IMR-90 (cell line): ENCODE measurements at places on chromosomes 2 and 18.

DNA sequence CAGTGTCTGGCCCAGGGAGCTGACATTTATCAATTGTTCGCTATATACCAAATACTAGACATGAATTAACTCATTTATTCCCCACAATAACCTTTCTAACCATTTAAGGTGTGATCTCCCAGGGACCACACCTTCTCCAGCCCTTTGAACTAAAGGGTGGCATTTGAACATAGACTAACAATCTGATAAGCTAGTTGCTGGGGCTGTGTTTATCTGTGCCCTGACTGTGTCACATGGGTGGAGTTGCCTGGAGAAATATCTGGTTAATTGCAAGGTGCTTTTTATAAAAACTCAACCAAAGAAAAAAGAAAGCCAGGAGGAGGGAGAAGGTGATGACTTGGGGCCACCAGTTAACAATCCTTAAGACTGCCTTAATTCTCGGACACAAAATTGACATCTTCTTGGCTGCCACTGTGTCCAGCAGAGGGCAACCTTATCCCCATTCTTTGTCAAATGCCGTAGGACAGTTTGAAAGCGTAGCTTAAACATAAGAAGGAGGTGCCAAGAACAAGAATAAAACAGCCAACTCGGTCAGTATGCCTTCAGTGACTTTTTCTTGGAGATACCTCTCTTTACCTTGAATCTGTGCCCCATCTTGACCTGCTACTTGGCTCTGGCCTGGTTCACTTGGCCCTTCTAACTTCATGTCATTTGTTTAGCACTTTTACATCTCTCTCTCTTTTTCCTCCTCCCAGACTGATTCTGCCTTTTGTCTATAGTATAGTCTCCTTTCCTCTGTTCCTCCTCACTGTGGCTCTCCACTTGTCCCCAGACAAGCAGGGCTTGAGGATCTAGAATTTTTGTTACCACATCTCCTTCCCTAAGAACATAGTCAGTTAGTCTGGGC, 183.4 kb downstream of the MYO3B start:
- peaks cover 12% of the 10 kb centered on the region for H3K27me3 ChIP-seq
- no peaks in the 10 kb centered on the region for H3K4me1 ChIP-seq
- no peak overlapping the region for H3K27ac ChIP-seq
- H3K4me3 ChIP-seq: no peak overlapping the region
- H3K36me3 ChIP-seq: no peaks in the 10 kb centered on the region

DNA sequence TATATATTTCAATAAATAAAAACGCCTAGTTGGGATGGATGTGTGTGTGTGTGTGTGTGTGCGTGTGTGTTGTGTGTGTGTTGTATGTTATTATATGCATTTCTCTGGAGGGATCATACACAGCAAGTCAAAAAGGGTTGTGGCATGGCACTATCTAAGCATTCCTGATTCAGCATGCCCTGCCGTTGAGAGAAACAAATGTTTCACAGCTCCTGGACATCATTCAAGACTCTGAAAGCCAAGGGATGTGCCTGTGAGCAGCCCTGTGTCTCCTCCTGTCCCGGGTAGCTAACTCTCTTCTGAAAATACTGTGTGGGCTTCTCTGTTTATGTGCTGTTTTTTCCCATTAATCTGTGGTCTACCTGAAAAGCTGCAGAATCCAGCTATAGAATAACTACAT, 197.9 kb upstream of the SETBP1 start:
- H3K4me3 ChIP-seq: no peak overlapping the region
- no peak overlapping the region for H3K27ac ChIP-seq
- no peaks in the 10 kb centered on the region for H3K27me3 ChIP-seq
- H3K36me3 ChIP-seq: no peaks in the 10 kb centered on the region
- DNase-seq: no peak

DNA sequence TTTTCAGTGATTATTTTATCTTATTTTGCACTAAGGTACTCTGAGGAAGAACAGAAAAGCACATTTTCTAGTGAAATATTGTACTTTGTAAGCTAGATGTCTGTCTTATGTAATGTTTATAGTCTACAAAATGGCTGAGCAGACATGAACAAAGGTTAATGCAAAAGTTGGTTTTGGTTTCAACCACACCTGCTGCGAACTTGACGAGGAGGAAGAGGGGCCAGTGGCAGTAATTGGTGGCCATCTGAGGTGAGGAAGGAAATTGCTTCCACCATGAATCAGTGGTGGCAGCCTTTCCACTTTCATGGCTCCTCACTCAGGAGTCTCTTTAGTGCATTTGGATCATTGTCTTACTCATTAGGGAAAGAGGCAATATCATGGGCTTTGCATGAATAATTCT, 894.2 kb downstream of the CNTNAP5 start:
- no peak overlapping the region for H3K4me3 ChIP-seq
- H3K27me3 ChIP-seq: no peaks in the 10 kb centered on the region
- H3K27ac ChIP-seq: no peak overlapping the region
- no peaks in the 10 kb centered on the region for H3K36me3 ChIP-seq

DNA sequence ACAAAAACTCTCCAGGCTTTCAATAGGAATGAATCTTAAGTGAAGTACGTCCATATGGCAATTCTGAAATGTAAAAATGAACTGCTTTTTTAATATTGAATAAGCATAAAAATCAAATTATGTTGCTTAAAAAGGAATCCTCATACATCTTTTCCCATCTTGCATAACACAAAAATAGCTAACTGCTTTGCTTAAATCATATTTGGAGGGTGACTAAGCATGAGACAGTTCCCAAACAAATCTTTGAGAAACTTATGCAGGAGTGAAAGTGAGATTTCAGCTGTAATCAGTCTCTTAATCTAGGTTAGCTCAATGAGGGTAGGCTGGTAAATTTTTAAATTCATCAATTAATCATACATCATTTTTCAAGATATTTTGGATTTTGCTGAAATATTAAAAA, 111.5 kb downstream of the MBD5 start:
- H3K27me3 ChIP-seq: no peaks in the 10 kb centered on the region
- DNase-seq: peak; percentile 78
- no peak overlapping the region for H3K27ac ChIP-seq
- H3K36me3 ChIP-seq: no peaks in the 10 kb centered on the region
- H3K4me1 ChIP-seq: peaks cover 5% of the 10 kb centered on the region

GRCh38 chr2:230319211-230319862, 7.7 kb upstream of the SP140L start:
- no peak overlapping the region for H3K4me3 ChIP-seq
- no peaks in the 10 kb centered on the region for H3K4me1 ChIP-seq
- H3K27ac ChIP-seq: no peak overlapping the region
- H3K27me3 ChIP-seq: no peaks in the 10 kb centered on the region

DNA sequence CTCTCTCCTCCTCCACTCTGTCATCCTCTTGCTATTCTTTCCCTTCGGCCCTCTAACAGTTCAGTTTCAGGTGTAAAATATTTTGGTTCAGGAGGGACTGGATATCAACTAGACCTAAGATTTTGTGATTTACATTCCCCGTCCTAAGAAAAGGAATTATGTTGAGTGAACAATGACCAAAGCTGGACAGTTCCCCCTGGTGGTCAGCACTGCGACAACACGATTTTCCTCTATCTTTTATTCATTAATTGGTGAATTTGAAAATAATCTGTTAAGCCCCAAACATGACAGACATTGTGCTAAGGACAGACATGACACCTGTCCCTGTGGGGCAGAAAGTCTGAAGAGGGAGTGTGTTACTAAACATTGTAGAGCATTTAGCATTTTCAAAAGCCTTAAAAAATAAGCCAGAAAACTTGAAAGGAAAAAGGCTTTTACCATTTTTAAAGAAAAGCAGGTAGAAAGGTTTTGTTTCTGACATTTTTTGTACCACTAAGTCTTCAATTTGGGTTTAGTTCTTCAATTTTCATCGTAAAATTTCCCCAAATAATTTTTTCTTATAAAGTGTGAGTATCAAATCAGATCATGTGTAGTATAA, 28.4 kb upstream of the GTF2A1L start:
- H3K4me3 ChIP-seq: no peak overlapping the region
- peaks cover 2% of the 10 kb centered on the region for H3K4me1 ChIP-seq
- H3K36me3 ChIP-seq: peaks cover 6% of the 10 kb centered on the region; the same call in 1 of the 2 replicates
- no peaks in the 10 kb centered on the region for H3K27me3 ChIP-seq
- peak; percentile 59 for DNase-seq

- H3K36me3 ChIP-seq: peaks cover 2% of the 10 kb centered on the region; the same call in 1 of the 2 replicates
- no peaks in the 10 kb centered on the region for H3K27me3 ChIP-seq
- no peak overlapping the region for H3K27ac ChIP-seq
These were observed 82.0 kb upstream of the OTX1 start for GRCh38 chr2:62968668-62969067.

DNA sequence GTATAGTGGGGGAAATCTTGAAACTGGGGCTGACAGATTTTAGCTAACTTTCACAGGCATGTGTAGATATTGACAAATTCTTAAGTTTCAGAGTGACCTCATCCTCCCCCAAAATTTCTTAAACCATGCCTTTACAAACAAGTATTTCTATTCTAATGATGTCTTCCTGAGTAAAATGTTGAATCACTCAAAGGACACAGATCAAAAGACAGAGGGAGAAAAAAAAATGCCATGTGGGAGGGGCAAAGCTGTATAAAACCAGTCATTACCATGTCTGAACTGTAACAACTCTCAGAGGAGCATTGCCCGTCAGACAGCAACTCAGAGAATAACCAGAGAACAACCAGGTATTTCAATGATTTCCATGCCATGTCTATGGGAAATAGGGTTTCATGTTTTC, at the start of gene SERPINB2:
SERPINB2 (plus strand) TSS at position 282 of the 400 bp plus-strand sequence. CDS start 3,740 bp downstream, outside the sequence.
- no peaks in the 10 kb centered on the region for H3K27me3 ChIP-seq
- no peaks in the 10 kb centered on the region for H3K4me1 ChIP-seq
- H3K4me3 ChIP-seq: no peak within 1 kb of the TSS
- H3K27ac ChIP-seq: no peak within 1 kb of the TSS
- peak; percentile 41 for DNase-seq

- DNase-seq: peak; percentile 30
- H3K36me3 ChIP-seq: no peaks in the 10 kb centered on the region
- no peaks in the 10 kb centered on the region for H3K27me3 ChIP-seq
- peaks cover 8% of the 10 kb centered on the region for H3K4me1 ChIP-seq
- no peak overlapping the region for H3K27ac ChIP-seq
These were observed 11.5 kb upstream of the KYNU start for GRCh38 chr2:142865924-142866323.

GRCh38 chr18:57744211-57744694, 58.9 kb downstream of the ATP8B1 start:
- H3K27ac ChIP-seq: peak overlapping the region; percentile 9; the same call in 1 of the 2 replicates
- H3K36me3 ChIP-seq: peaks cover 3% of the 10 kb centered on the region; the same call in 1 of the 2 replicates
- H3K27me3 ChIP-seq: no peaks in the 10 kb centered on the region
- no peak overlapping the region for H3K4me3 ChIP-seq

GRCh38 chr2:3603536-3604206, 8.8 kb downstream of the COLEC11 start:
- H3K36me3 ChIP-seq: no peaks in the 10 kb centered on the region
- H3K4me1 ChIP-seq: peaks cover 1% of the 10 kb centered on the region; the same call in 1 of the 2 replicates
- H3K27me3 ChIP-seq: peaks cover 4% of the 10 kb centered on the region; the same call in 1 of the 2 replicates
- no peak overlapping the region for H3K27ac ChIP-seq
- H3K4me3 ChIP-seq: no peak overlapping the region

GRCh38 chr18:23629444-23629946, 33.2 kb downstream of the ANKRD29 start:
- H3K4me1 ChIP-seq: peaks cover 8% of the 10 kb centered on the region
- DNase-seq: no peak
- H3K27ac ChIP-seq: no peak overlapping the region

DNA sequence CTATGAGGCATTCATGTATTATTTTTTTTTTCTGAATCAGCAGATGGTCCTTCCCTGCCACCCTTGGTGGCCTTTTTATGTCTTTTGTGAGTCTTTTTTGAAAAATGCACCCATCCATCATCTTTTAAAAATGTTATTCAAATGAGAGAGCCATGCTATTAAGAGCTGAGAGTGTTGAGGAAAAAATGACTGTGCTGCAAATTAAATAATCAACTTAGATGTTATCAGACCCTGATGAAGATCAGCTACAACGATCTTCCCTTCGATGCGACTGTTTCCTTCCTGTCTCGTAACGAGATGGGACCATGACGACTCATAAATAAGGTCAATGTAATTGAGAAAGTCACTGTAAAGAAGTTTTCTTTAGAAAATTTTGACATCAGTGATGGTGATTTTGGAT, 44.4 kb downstream of the TRIB2 start:
- no peaks in the 10 kb centered on the region for H3K36me3 ChIP-seq
- peaks cover 10% of the 10 kb centered on the region for H3K4me1 ChIP-seq
- no peak overlapping the region for H3K27ac ChIP-seq
- no peak overlapping the region for H3K4me3 ChIP-seq
- H3K27me3 ChIP-seq: no peaks in the 10 kb centered on the region
- DNase-seq: no peak

DNA sequence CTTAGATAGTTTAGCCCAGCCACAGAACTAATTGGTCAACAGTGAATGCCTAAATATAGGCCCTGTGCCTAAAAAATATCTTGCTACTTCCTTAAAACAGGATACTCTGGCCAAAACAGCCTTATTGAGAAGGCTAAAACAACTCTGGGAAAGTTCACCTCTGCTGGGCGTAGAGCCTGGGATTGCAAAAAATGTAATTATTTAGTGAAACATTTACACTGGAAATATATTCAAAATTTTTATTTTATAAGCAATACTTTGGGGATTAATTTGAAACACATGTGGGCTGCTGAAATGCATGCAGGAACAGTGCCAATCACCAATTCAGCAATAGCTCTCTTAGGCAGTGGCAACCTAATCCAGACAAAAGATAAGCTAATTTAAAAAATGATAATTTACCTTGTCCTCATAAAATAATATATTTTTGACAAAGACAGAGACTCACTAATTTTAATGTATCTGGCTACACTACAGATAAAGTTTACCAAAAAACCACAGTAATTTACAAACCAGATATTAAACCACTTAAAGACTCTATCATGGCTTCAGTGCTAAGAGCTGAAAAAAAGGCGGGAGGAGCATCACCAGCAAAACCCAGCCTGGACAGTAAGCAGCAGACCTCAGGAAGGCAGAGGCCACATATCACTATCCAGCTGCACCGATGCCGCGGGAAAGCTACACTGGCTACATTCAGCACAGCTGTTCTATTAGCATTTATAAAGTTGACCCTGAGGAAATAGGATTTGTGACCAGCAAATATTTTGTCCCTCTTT, 18.5 kb downstream of the TRAK2 start:
- no peaks in the 10 kb centered on the region for H3K27me3 ChIP-seq
- H3K4me3 ChIP-seq: no peak overlapping the region
- peaks cover 7% of the 10 kb centered on the region for H3K4me1 ChIP-seq
- DNase-seq: peak; percentile 66
- no peaks in the 10 kb centered on the region for H3K36me3 ChIP-seq

DNA sequence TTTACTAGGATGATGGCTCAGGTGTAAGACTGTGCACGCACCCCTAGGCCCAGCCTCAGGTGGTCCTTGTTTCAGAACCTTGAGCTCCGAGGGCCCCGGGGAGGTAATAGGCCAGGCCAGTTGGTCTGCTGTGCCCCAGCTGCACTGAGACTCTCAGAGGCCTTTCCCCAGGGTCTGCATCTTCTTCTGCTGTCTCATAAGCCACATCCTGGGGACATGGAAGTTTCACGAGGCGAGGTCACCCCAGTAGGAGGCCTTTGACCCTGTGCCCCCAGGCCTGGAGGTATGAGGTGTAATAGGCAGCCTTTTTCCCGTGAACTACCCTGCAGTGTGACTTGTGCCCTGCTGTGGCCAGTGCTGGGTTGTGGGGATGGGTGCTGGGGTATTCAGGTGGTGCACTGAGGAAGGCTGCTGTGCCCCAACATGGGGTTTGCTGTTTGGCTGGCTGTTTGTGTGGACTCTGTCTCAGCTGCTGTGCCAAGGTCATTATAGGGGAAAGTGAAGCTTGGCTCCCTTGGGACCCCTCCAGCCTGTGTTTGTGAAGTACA, 6.9 kb downstream of the OXER1 start:
- H3K27ac ChIP-seq: no peak overlapping the region
- H3K4me3 ChIP-seq: no peak overlapping the region
- no peaks in the 10 kb centered on the region for H3K4me1 ChIP-seq
- no peak for DNase-seq

- no peaks in the 10 kb centered on the region for H3K27me3 ChIP-seq
- H3K36me3 ChIP-seq: no peaks in the 10 kb centered on the region
- H3K4me3 ChIP-seq: no peak overlapping the region
- H3K4me1 ChIP-seq: no peaks in the 10 kb centered on the region; the same call in 1 of the 2 replicates
These were observed 277.3 kb downstream of the MBD5 start for GRCh38 chr2:148298196-148298595.
